ENCODE measurements at places on chromosomes 12 and 14. TPM values are rescaled to one million over a fixed set of nuclear protein-coding genes. Genes with fewer than 3 reads are reported as not detected.

DNA sequence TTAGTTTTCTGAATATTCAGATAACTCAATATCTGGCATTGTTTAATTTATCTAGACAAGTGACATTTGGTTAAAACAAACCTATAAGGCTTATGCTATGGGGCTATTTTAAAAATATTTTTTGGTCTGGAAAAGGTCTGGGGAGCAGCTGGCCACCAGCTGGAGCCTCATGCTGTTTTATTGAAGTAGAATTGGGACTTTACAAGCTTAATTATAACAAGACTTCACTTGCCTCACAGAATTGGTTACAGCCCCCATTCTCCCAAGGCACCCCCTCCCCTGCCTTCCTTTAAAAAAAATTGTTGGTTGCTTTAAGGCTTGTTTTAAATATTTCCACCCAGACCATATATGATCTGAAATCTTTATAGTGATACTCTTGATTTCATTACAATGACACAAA lies 453.9 kb downstream of the ADAMTS20 start:
- no peak for ATAC-seq

DNA sequence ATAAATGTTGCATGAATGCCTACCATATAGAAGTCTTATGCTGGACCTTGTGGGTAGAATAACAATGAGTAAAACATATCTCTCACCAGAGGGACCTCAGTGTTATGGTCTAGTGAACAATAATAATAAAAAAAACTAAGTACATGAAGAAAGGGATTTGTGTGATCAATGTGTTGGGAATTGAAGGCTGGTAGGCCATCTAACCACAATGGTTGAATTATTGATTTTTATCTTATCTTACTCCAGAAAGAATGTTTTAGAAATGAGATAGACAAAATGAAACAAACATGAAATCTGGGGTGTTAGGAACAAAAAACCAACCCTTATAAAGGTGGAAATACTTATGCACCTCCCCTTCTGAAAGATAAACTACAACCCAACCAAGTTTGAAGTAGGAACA lies 243.9 kb upstream of the LRIG3 start:
- ATAC-seq: no peak

GRCh38 chr12:123363740-123364531 lies 711 bp downstream of the SBNO1 start:
- ATAC-seq: peak; percentile 12

DNA sequence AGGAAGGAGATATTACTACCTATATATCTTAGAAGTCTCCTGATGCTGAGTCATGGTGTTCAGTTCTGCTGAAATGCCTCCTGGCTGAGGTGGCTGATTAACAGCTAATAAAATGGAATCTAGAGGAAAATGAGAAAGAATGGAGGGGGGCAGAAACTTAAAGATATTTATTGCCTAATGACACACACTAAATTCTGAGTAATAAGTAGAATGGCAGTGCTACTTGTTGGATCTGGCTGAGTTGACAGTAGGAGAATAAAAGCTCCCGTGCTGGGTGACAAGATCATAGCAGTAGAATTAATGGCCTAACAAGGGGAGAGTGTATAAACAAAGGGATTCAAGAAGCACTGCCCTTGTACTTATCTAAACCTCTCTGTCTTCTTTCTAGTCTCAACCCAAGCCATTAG lies 137.5 kb downstream of the CNTN1 start:
- no peak for ATAC-seq

DNA sequence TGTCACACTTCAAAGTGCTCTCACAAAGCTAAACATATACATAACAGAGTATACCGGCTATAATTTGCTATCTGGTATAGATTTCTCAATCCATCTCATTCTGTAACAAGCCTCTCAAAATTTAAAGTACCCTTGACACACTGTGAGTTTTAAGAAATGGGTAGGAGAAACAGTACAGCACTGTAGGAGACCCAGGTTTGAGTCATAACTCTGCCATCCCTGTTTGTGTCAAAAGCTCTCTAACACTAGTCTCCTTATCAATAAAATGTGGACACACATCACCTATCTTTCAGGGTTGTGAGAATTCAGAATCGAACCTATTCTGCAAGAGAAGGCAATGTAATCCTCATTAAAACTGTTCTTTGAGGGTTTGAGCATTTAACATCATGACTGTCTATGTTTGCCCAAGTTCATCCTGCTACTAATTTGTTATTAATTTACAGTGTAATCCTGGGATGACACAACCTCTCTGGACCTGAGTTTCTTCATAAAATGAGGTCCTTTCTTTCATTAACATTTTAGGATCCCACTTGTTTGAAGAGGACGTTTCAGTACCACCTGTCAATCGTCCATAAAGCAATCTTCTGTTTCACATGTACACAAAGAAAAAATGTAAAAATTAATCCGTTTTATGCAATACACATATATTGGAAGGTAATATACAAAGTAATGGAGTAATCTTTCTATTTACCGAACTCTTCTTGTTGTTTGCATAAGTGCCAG lies 12.1 kb downstream of the SPTSSA start:
- no peak for ATAC-seq

DNA sequence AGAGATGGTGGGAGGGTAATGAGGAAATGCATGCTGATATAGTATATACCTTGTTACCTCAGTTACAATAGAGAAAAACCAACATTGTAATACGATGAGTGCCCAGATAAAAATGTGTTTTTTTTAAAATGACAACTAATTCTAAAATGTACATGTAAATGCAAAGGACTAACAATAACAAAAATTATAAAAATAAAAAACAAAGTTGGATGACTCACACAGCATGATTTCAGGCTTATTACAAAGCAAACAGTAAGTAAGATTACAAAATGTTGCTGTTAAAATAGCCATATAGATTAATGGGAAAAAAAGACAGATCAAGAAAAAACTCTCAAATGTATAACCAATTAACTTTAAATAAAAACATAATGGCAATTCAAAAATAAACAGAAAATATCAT lies 1099.4 kb downstream of the FSCB start:
- ATAC-seq: no peak

DNA sequence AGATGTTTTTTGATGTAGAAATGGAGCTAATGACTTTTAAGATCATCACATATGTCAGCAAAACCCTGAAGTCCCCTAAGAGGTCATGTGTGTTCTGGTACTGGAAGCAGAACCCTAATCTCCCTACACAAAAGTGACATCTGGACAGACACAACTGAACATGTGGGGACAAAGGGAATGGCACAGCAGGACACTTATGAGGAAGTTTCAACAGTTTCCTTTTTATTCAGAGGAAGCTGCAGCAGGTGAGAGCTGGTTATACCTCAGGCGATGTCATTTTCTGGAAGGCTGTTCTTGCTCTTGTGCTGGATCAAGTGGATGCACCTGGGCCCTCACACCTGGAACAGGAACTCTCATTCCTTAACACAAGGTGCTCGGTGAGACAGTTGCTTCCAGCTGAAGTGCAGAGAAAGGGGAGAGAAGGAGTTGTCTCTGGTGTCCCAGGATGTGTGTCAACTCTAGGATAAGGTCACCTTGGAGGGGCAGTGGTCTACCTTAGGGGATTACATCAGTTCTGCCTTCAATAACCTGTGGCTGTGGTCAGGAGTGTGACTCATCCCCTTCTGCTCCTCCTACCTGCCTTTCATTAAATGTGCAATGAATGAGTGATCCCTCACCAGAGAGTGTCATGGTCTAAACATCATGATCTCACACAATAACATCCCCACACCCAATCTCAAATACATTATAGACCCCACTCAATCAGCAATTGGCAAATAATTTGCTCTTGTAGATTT lies 463.4 kb downstream of the TMEM121 start:
- no peak for ATAC-seq

- no peak for ATAC-seq
Observed at GRCh38 chr12:120169946-120170345, 24.6 kb downstream of the GCN1 start.

GRCh38 chr14:80862983-80863382 lies 78.6 kb downstream of the CEP128 start:
- ATAC-seq: no peak

DNA sequence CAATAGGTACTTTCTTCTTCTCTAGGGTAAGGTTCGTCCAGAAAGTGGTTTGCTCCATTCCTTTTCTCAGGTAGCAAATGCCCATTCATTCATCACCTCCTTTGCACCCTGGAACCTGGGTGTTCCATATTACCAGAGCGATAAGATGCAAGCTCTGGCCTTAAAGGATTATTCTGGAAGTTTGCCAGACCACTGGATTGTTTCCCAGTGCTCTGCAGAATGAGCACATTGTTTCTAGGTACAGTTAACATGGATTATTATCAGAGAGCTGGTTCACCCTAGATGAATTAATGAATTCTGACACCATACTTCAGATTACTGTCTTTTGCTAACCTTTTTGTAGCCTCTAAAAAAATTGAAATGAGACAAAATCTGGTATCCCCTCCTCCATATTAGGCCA lies 170.9 kb upstream of the BMP4 start:
- no peak for ATAC-seq

SLC38A4 gene
- total RNA-seq: 2.4 TPM

DNA sequence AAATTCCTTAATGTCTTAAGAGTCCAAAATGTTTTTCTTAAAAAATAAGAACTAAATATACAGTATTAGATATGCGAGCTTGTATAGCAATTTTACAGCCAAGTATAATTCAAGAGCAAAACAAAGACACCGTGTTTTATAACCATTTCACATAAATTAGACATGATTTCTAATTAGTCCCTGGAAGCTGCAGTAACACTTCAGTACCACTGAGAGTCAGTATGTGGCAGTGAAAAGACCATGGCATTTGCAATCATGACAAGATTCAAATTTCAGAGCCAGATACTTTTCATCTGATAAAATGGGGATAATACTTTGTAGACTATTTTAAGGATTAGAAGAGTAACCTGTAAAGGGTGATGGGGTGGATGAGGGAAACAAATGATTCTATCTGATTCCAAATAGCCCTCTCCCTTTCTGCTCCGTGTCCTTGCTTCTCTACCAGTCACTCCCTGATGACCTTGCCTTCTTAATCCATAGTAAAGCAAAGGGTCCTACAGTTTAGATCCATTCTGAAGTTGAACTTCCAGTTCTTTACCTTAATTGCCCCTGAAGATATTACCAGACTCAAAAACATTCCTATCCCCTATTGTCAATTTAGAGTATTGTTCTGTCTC lies 145.4 kb upstream of the ABCD2 start:
- ATAC-seq: peak; percentile 57

- peak; percentile 66 for ATAC-seq
Observed at GRCh38 chr12:14910090-14910915, 24.6 kb upstream of the MGP start.

DNA sequence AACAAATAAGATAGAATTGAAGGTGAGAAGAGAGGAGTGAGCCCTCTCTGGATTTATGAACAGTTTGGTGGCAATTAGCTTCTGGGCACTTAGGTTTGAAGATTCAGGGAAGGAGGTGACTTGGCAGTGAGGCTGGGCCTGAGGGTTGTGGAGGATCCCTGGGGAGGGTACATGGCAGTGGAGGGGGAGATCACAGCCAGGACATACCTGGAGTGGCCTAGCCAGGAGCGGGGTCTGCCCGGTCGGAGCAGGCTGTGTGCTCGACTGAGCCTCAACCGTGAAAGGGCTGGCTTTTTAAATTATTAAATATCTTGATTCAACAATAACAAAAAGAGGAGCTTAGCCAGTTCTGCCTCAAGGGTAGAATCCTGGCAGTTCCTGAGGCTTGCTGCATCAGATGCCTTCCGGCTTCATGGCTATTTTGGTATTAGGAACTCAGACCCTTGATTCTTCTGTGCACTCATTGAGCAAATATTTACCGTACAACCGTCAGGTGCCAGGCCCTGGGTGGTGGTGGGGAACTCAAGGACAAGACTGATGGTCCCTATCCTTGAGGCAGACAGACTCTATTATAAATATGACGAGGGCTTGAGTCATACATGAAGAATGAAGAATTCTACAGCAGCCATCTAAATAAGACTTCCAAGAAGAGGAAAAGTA lies 73.4 kb downstream of the SPTB start:
- ATAC-seq: peak; percentile 12

- no peak for ATAC-seq
Observed at GRCh38 chr12:32033406-32033805, 73.2 kb upstream of the BICD1 start.

DNA sequence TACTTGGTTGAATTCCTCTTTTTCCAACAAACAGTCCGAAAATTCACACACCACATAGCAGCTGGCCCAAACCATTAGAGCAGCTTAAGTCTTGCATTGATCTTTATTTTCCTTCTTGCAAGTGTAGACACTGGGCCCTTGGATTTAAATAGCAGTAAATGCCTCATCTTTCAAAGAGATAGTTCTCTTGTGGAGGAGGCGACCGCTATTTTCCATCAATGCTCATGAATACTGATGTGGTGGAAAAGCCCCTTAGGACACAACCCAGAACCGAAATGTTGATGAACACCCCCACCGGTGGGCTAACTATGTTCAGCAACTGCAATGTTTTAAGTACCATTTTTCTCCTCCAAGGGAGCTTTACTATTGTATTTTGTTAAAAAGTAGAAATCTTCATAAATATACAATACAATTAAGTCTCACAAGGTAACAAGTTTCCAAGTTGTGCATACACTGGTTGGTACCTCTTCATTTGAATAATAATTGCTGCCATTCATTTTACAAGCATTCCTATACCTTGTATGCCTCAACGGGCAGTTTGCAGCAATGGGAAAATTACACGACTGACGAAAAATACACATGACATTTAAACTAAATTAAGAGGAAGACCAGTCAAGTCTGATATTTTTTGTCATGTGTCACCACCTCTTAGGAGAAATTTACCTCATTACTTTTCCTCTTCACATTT lies 18.0 kb downstream of the NIN start:
- no peak for ATAC-seq

- no peak for ATAC-seq
Observed at GRCh38 chr12:31234053-31234840, 91.7 kb downstream of the SINHCAF start.

NKX2-1 gene
- total RNA-seq: not detected

GRCh38 chr12:93191956-93192355 lies 185.8 kb upstream of the NUDT4 start:
- no peak for ATAC-seq

All from esophagus mucosa (tissue), 1 donor.